ENCODE measurements at places on chromosomes 2 and 18. TPM values are rescaled to one million over a fixed set of nuclear protein-coding genes. Genes with fewer than 3 reads are reported as not detected.

GRCh38 chr2:64975232-64975821 is 13.9 kb upstream of the SLC1A4 start:
- DNase-seq, result peak; percentile 84

- no peak for DNase-seq
Measured at GRCh38 chr2:201882353-201883090, 76.2 kb downstream of the CDK15 start.

- DNase-seq, result no peak
Measured at GRCh38 chr2:226832061-226832460, 3.8 kb upstream of the RHBDD1 start.

DNA sequence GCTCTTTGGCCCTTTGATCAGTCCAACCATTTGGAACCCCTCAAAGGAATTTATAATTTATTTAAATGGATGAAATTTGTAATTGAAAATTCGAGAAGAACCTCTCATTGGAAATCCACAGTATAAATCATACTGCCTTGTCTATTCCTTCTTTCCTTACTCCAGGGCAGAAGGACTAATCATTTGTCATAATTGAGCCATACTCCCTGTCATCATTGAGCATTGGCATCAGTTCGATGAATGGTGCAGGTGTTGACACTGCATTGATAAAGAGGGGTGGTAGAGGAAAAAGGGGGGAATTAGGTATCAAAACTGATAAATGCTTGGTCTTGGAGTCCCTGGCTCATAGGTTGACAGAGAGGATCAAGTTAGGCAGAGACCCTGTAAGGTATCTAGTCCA is 2.0 kb downstream of the VSNL1 start:
- DNase-seq, result no peak

DNA sequence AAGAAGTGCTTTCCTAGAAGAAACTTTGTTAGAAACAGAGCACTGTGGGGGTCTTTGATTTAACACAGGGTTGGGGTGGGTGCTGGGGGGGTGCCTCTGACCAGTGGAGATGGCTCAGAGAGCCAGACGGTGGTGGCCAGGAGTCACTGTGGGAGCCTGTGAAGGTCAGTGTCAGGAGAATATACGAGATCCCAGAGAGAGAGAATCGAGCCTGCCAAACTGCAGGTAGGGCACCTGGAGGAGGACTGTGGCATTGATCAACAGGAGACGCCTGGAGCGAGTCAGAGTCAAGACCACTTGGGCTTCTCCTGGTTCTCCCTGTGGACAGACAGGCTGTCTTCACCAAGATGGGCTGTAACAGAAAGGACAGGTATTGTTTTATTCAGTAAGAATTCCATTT is 136.5 kb upstream of the TWIST2 start:
- DNase-seq, result peak; percentile 19

DNA sequence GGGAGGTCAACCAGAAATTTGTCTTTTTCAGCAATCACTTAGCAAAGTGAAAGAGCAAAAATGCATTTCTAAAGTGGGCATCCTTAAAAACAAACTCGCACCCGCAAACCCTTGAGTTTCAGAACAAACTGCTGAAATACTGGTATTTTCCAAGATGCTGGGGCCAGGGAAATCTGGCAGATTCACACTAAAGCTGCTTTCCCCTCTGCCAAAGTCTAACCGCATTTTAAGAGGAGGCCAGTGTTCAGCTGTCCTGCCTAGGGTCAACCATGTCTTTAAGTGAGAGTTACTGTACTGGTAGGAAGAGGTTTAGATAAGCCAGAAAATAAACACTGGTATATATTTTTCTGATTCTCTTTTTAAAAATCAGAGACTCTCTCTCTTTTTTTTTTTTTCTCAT is 55.9 kb downstream of the ACVR1 start:
- no peak for DNase-seq

DNA sequence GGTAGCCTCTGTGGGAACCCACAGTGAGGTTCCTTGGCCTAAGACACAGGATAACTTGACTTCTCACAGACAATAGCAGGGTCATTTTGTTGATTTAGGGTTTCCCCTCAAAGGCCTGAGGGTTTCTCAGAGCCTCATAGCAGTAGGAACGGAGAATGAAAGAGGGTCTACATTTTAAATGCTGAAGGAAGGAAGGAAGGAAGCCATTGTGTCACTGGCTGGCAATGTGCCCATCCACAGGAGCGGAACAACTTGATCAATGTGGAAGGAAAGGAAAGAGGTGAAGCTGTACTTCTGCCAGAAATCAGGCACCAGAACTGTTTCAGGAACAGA is 5.1 kb downstream of the IL1B start:
- DNase-seq, result no peak

- no peak for DNase-seq
Measured at GRCh38 chr18:841647-842370, 29.8 kb upstream of the YES1 start.

DNA sequence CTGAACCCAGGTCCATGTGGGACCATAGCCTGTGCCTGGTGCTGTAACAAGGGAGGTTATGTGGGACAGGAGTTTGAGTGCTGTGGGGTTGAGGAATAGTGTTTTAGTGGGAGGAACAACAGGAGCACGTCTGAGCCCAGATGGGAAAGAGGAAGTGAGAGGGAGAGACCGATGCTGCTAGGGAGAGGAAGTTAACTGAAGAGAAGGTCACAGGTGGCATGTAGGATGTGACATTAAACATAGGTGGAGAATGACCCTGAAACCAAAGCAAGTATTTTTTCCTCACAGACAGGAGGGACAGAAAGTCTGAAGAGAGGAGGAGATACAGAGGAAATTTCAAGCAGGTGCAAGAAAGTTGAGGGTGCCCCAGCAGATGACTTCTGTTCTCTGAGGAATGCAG is 87.8 kb downstream of the ACOXL start:
- no peak for DNase-seq

GRCh38 chr2:30649278-30649677 is 158.0 kb downstream of the CAPN13 start:
- DNase-seq, result no peak

GRCh38 chr2:179250095-179250494 is 14.5 kb downstream of the SESTD1 start:
- DNase-seq, result no peak

DNA sequence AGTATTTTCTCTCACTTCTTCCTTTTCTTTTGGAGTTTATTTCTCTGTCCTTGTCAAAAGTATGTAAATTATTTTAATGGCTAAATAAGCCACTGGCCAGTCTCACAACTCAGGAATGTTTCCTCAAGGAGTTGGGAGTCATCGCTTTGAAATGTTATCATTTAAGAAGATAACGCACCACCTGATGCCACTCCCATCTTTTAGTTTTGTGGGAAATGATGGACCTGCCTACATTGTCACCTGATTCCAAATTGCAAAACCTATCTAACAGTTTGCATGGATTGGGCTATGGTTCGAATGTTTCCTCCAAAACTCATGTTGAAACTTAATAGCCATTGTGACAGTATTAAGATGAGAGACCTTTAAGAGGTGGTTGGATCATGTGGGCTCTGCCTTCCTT is 32.4 kb upstream of the PPM1B start:
- DNase-seq, result no peak

- DNase-seq, result no peak
Measured at GRCh38 chr2:141226560-141226959, 904.3 kb downstream of the LRP1B start.

DNA sequence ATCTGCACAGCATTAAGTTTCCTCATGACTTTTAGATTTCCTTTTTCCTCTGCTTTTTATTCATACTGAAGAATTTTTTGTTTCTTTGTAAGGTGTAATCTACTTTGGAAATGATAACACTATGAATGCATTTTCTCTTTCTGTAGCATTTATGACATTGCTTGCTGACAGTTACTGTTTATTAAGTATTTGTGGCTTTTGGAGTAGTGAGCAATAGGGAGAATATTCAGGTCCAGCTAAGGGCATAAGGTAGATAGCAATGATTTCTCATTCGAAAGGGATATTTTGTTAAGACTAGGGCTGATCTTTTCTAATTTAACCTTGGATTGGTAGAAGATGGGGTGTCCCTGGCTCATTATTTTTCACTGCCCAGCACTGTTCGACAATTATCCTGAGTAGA is 80.3 kb downstream of the XRCC5 start:
- DNase-seq, result no peak

- DNase-seq, result no peak
Measured at GRCh38 chr2:7053650-7054265, 136.5 kb downstream of the RNF144A start.

CPO gene
- 0.96 TPM for total RNA-seq

UGT1A5 gene
- not detected for total RNA-seq

GALNT13 gene
- 17.3 TPM for total RNA-seq

HOXD13 gene
- not detected for total RNA-seq

SNTG2 gene
- 4.6 TPM for total RNA-seq

PLEK gene
- 20.5 TPM for total RNA-seq

ZBTB7C gene
- 26.5 TPM for total RNA-seq

Data from breast epithelium (tissue), 4 donors.